Activated CD4-positive, alpha-beta T cell treated with anti-CD3 and anti-CD28 coated beads, Interleukin-2, amount 50 U/mL, for 24 hours (primary cell): ENCODE measurements at places on chromosomes 13 and 19.

- DNase-seq = no peak
Observed at GRCh38 chr13:76646946-76647345, 239.3 kb downstream of the KCTD12 start.

GRCh38 chr13:49545661-49546060 is 39.7 kb downstream of the RCBTB1 start:
- no peak for DNase-seq

GRCh38 chr13:20843166-20843565 is 59.4 kb downstream of the XPO4 start:
- DNase-seq = no peak

GRCh38 chr19:10228920-10229319 is 2.2 kb downstream of the S1PR2 start:
- DNase-seq = no peak

DNA sequence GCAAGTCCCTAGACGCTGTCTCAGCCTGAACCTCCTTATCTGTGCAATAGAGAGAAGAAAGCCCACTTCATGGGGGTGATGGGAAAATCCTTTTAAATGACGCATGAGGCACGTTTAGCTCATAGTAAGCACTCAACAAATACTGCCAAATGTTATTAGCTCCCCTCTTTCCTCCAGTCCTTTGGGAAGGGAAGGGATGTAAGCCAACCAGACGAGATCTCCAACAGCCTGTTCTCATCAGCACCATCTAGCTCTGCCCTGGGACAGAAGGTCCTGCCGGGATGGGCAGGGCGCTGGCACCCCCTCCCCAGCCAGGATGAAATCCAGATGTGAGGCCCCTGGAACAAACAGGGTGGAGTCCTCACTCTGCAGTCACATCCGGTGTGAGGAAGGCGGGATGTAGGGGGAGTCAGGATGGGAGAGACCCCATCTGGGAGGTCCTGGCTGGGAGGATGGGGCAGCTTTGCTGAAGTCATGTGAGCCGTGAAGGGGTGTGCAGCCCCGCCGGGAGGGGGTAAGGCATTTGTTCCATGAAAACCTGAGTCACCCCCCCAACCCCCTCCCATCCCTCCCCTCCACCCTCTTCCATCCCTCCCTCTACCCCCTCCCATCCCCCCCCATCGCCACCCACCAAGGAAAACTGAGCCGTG is 4.6 kb downstream of the S1PR2 start:
- DNase-seq = no peak

- no peak for DNase-seq
Observed at GRCh38 chr19:5903056-5903623, 450 bp downstream of the NDUFA11 start.

DNA sequence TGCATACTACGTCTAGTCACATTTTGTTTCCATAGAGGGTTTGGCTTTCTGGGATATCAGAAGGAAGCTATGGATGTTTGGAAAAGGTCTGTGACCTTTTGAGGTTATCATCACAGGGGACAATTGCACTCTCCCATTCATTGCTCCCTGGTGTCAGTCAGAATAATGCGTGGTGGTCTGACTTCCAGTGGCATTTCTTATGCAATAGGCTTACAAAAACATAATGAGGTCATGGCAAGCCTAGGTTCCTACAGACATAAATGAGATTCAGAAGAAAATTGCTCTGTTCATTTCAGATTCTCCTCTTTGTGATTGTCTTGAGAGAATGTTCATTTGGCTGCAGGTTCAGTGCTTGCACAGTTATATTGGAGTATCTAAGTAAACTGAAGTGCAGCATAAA is 54.6 kb downstream of the ARHGAP35 start:
- DNase-seq = no peak

GRCh38 chr19:14004619-14005348 is 1.3 kb downstream of the RFX1 start:
- no peak for DNase-seq
